Activated CD4-positive, alpha-beta T cell treated with anti-CD3 and anti-CD28 coated beads for 24 hours (primary cell): ENCODE measurements at places on chromosomes 2 and 18.

DNA sequence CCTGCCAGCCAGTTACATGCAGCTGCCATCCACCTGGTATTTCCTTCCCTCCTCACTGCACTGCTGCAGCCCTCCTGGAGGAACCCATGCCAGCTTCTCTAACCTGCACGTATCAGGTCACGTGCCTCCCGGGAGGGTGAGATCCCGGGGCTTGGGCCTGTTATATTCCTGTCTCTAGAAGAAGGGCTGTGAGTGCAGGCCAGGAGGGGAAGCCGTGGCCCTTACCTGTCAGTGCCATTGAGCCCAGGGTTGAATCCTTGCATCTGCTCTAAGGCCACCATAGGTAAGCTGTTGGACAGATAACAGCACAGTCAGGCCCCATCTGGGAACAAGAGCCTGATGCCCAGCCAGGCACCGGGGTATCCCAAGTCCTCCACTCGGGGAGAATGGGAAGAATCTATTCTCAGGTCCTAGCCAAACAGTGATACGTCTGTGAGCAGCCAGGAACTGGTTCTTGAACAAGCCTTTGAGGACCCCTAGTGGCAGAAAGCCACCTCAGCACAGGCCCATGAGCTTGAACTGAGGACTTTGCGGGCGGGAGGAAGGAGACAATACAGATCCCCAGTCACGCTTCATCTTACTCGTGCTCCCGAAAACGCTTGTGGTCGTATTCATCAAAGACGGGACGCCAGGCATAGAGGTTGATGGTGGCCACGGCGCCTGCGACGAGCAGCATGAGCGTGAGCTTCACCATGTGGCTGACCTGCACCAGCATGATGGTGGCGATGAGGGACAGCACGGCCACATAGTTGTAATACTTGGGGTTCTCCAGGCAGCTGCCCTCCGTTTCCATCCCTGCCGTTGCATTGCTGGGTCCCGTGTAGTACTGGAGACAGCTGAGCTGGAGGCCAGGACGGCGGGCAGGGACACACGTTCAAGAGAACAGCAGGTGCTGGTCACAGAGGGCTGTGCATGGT lies 34.4 kb downstream of the CENPO start:
- DNase-seq: peak; percentile 56

DNA sequence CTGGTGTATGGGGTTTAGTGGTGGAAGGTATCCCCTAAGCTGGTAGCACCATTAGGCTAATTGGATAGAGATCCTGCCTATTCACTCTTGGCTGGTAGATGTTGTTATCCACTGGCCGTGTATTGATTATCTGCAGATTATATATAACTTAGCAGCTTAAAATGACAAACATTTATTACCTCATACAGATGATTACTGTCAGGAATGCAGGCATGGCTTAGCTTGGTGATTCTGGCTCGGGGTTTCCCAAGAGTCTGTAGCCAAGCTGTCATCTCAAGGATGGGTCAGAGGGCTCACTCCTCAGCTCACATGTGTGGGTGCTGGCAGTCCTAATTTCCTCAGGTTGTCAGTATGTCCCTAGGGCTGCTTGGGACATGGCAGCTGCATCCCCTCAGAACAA lies 465.8 kb downstream of the PARD3B start:
- DNase-seq: no peak

DNA sequence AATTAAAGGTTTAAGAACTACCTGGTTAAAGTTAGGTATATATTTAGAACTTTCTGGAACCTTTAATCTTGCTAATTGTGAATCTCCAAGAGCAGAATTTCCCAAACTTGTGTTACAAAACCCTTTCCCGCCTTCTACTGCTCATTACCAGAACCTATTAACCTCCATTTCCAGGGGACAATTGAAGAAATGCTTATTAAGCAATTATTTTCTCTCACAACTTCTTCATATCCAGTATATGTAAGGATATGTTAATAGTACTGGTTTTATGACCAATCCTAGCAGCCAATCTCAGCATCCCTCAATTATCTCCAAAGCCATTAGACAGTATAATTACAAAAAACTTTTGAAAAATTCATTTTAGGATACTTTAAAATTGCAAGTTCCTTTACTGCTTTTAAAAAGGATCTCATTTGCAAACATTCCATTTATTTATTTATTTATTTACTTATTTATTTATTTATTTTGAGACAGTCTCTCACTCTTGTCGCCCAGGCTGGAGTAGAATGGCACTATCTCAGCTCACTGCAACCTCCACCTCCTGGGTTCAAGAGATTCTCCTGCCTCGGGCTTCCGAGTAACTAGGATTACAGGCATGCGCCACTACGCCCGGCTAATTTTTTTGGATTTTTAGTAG lies 3.7 kb downstream of the GFPT1 start:
- DNase-seq: no peak

- no peak for DNase-seq
Observed at GRCh38 chr18:59902131-59902992, 2.6 kb downstream of the PMAIP1 start.

DNA sequence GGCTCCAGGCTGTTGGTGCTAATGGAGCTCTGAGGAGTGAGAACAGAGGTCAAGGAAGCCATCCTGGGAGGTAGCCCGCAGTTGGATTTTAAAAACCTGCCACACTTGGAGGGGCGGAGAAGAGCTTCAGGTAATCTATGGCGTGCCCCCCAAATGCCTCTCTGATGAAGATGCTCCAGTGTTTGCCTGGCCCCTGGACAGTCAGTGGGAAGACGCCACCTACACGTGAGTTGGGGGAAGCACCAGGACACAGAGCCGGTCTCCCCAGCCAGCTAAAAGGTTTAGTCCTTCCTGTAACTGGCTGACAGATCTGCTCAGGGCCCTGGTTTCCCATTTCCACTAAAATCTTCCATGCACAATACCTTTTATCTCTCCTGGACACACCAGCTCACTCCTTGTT lies 225.0 kb downstream of the TTC32 start:
- DNase-seq: no peak

GRCh38 chr2:96329874-96330273 lies 4.8 kb downstream of the ITPRIPL1 start:
- no peak for DNase-seq

GRCh38 chr2:68107475-68107874 lies 44.7 kb upstream of the C1D start:
- DNase-seq: no peak

DNA sequence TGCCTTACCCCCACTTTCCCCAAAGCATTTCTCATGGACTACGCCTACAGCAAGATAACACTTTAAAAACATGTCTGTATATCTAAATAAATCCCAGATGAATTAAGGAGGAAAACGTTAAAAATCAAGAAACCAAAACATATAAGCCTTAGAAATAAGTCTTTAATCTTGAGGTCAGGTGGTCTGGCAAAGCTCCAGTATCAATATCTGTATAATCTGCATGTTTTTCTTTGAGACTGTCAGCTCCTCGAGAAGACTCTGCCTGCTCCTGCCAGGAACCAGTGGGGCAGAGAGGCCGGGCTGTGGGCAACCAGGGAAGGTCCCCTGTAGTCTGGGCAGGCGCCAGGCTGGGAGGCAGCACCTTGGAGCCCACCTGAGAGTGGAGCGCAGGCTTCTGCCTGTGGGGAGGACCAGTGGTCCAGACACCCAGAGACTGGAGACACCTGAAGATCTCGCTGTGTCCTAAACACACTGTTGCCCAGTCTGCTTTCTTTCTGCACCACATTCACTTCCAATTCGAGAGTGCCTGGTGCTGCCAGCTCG lies 291.0 kb upstream of the SOX11 start:
- no peak for DNase-seq
